ENCODE measurements at places on chromosomes 2 and 18. TPM values are rescaled to one million over a fixed set of nuclear protein-coding genes. Genes with fewer than 3 reads are reported as not detected.

Gene BMP10
- not detected for total RNA-seq

Gene PLA2R1
- total RNA-seq = 47.7 TPM

Gene MAPK4
- 0.28 TPM for total RNA-seq

DNA sequence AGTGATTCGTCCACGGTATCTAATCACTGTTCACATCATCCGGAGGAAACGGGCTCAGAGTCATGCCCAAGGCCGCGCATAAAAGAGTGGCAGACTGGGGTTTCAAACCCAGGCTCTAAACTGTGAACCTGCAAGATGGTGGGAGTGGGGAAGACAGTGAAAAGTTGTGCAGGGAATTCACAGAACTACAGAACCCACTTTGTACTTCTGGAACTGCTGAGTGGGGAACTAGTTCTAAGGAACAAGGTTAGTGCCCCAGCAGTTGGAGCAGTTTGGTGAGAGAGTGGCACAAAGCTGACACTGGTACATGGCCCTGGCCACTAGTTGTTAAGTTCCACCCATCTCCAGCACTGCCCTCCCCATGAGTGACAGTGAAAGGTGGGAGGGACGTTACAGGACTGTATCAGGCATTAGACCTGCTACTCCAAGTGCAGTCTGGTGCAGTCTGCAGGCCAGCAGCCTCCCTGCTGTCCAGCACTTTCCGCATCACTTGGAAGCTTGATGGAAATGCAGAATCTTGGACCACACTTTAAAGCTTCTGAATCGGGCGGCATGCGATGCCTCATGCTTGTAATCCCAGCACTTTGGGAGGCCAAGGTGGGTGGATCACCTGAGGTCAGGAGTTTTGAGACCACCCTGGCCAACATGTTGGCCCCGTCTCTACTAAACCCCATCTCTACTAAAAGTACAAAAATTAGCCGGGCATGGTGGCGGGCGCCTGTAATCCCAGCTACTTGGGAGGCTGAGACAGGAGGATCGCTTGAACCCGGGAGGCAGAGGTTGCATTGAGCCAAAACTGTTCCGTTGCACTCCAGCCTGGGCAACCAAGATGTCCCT, 47.3 kb downstream of the C2orf42 start:
- no peaks in the 10 kb centered on the region for H3K36me3 ChIP-seq
- peak overlapping the region; percentile 71 for H3K4me3 ChIP-seq
- H3K27me3 ChIP-seq = no peaks in the 10 kb centered on the region
- no peak for DNase-seq
- peak overlapping the region; percentile 99 for H3K27ac ChIP-seq

DNA sequence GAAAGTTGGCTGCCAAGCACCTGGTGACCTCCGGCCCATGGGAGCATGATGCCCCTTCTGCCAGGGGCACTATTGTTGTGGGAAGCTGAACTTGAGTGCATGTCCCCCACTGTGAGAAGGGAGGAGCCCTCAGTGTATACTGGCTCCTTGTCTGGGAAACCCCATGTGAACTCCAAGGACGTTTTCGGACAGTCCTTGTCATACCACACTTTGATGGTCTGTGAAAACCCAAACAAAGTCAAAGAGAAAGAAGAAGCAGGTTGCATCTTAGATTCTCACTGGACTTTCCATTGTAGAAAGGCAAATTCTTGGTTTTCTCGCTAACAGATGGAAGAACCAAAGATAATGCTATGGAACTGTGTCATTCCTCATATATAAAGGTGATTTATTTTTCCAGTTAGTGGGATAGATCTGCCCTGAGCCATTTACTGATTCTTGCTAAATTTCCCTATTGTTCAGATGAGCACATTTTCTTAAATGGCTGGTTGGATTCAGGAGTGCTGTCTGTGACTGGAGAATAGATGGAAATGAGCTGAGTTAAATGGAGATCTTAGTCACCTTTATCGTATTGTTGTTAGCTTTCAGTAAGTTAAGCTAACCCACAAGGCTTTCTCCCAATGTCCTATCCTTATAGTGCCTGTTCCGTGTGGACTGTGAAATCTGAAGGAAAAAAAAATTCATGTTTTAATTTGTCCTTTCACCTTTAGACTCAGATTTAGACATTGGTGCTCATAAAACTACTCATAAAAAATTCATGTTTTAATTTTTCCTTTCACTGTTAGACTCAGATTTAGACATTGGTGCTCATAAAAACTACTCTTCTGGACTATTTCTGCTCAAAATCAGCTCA, 166.6 kb downstream of the ACTR3 start:
- H3K36me3 ChIP-seq = no peaks in the 10 kb centered on the region
- no peak overlapping the region for H3K27ac ChIP-seq
- H3K27me3 ChIP-seq = peaks cover 34% of the 10 kb centered on the region
- H3K4me3 ChIP-seq = no peak overlapping the region

- H3K27me3 ChIP-seq = peaks cover 20% of the 10 kb centered on the region
- no peak overlapping the region for H3K4me3 ChIP-seq
- H3K27ac ChIP-seq = no peak overlapping the region
- no peak for DNase-seq
Measured at GRCh38 chr2:10863837-10864236, 47.9 kb upstream of the KCNF1 start.

GRCh38 chr2:138424436-138425140, 77.0 kb upstream of the SPOPL start:
- H3K36me3 ChIP-seq = peaks cover 4% of the 10 kb centered on the region
- H3K4me3 ChIP-seq = no peak overlapping the region
- no peaks in the 10 kb centered on the region for H3K27me3 ChIP-seq
- H3K4me1 ChIP-seq = peaks cover 11% of the 10 kb centered on the region

GRCh38 chr18:49757513-49758262, 55.6 kb downstream of the ACAA2 start:
- H3K27ac ChIP-seq = no peak overlapping the region
- H3K36me3 ChIP-seq = no peaks in the 10 kb centered on the region
- H3K27me3 ChIP-seq = peaks cover 2% of the 10 kb centered on the region
- no peak for DNase-seq
- H3K4me3 ChIP-seq = no peak overlapping the region
- H3K4me1 ChIP-seq = no peaks in the 10 kb centered on the region

GRCh38 chr18:8711736-8712135, 6.4 kb downstream of the MTCL1 start:
- DNase-seq = no peak
- H3K27ac ChIP-seq = peak overlapping the region; percentile 63
- H3K4me3 ChIP-seq = peak overlapping the region; percentile 33
- H3K36me3 ChIP-seq = peaks cover 2% of the 10 kb centered on the region
- peaks cover 54% of the 10 kb centered on the region for H3K4me1 ChIP-seq
- H3K27me3 ChIP-seq = no peaks in the 10 kb centered on the region

GRCh38 chr2:67729474-67729873, 332.3 kb downstream of the ETAA1 start:
- H3K27me3 ChIP-seq = peaks cover 6% of the 10 kb centered on the region
- DNase-seq = no peak
- no peaks in the 10 kb centered on the region for H3K36me3 ChIP-seq
- H3K4me1 ChIP-seq = no peaks in the 10 kb centered on the region
- H3K27ac ChIP-seq = no peak overlapping the region

GRCh38 chr2:67719351-67719750, 322.2 kb downstream of the ETAA1 start:
- H3K4me1 ChIP-seq = no peaks in the 10 kb centered on the region
- no peak overlapping the region for H3K4me3 ChIP-seq
- no peak overlapping the region for H3K27ac ChIP-seq
- DNase-seq = no peak

GRCh38 chr2:226721541-226721940, 78.1 kb downstream of the IRS1 start:
- no peak overlapping the region for H3K27ac ChIP-seq
- no peak overlapping the region for H3K4me3 ChIP-seq
- H3K36me3 ChIP-seq = peaks cover 2% of the 10 kb centered on the region
- no peaks in the 10 kb centered on the region for H3K27me3 ChIP-seq
- DNase-seq = no peak
- peaks cover 30% of the 10 kb centered on the region for H3K4me1 ChIP-seq

- peaks cover 2% of the 10 kb centered on the region for H3K36me3 ChIP-seq
- no peaks in the 10 kb centered on the region for H3K27me3 ChIP-seq
- H3K4me3 ChIP-seq = no peak overlapping the region
Measured at GRCh38 chr2:186459009-186459408, 27.1 kb upstream of the ZC3H15 start.

DNA sequence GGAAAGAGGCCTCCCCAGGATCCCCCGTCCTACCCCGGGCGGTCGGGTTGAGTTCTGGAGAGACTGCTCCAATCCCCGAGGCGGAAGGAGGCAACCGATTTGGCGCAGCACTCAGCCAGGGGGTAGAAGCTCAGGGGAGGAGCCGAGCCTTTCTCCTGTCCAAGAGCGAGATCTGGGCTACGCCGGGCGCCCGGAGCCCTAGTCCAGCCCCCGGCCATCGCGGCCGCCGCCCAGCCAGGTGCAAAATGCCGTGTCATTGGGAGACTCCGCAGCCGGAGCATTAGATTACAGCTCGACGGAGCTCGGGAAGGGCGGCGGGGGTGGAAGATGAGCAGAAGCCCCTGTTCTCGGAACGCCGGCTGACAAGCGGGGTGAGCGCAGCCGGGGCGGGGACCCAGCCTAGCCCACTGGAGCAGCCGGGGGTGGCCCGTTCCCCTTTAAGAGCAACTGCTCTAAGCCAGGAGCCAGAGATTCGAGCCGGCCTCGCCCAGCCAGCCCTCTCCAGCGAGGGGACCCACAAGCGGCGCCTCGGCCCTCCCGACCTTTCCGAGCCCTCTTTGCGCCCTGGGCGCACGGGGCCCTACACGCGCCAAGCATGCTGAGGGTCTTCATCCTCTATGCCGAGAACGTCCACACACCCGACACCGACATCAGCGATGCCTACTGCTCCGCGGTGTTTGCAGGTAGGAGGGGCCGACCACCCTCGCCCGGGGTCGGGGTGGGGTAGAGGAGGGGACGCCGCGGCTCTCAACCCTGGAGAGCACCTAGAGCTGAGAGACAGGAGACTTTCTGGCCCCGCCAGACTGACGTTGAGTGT, at the start of gene DYSF:
DYSF (plus strand) TSS at position 158 of the 817 bp plus-strand sequence.
- H3K27ac ChIP-seq = peak within 1 kb of the TSS; percentile 76
- H3K4me3 ChIP-seq = peak within 1 kb of the TSS; percentile 74
- no peaks in the 10 kb centered on the region for H3K27me3 ChIP-seq
- peaks cover 67% of the 10 kb centered on the region for H3K4me1 ChIP-seq
- H3K36me3 ChIP-seq = no peaks in the 10 kb centered on the region

GRCh38 chr2:24115057-24115456, 8.1 kb downstream of the PFN4 start:
- H3K4me3 ChIP-seq = no peak overlapping the region
- peaks cover 6% of the 10 kb centered on the region for H3K36me3 ChIP-seq
- H3K27ac ChIP-seq = no peak overlapping the region
- H3K4me1 ChIP-seq = peaks cover 32% of the 10 kb centered on the region
- no peak for DNase-seq
- no peaks in the 10 kb centered on the region for H3K27me3 ChIP-seq

- H3K4me3 ChIP-seq = no peak overlapping the region
- DNase-seq = no peak
- no peaks in the 10 kb centered on the region for H3K36me3 ChIP-seq
- no peak overlapping the region for H3K27ac ChIP-seq
Measured at GRCh38 chr2:166700079-166700478, 188.2 kb upstream of the XIRP2 start.

- H3K27ac ChIP-seq = no peak overlapping the region
- peaks cover 16% of the 10 kb centered on the region for H3K27me3 ChIP-seq
- no peak for DNase-seq
- no peaks in the 10 kb centered on the region for H3K36me3 ChIP-seq
- H3K4me1 ChIP-seq = no peaks in the 10 kb centered on the region
- no peak overlapping the region for H3K4me3 ChIP-seq
Measured at GRCh38 chr2:39845460-39846146, 66.5 kb upstream of the THUMPD2 start.

GRCh38 chr2:221077799-221078198, 494.3 kb downstream of the EPHA4 start:
- no peaks in the 10 kb centered on the region for H3K36me3 ChIP-seq
- H3K27me3 ChIP-seq = no peaks in the 10 kb centered on the region
- no peak overlapping the region for H3K27ac ChIP-seq
- no peak for DNase-seq
- peaks cover 25% of the 10 kb centered on the region for H3K4me1 ChIP-seq

DNA sequence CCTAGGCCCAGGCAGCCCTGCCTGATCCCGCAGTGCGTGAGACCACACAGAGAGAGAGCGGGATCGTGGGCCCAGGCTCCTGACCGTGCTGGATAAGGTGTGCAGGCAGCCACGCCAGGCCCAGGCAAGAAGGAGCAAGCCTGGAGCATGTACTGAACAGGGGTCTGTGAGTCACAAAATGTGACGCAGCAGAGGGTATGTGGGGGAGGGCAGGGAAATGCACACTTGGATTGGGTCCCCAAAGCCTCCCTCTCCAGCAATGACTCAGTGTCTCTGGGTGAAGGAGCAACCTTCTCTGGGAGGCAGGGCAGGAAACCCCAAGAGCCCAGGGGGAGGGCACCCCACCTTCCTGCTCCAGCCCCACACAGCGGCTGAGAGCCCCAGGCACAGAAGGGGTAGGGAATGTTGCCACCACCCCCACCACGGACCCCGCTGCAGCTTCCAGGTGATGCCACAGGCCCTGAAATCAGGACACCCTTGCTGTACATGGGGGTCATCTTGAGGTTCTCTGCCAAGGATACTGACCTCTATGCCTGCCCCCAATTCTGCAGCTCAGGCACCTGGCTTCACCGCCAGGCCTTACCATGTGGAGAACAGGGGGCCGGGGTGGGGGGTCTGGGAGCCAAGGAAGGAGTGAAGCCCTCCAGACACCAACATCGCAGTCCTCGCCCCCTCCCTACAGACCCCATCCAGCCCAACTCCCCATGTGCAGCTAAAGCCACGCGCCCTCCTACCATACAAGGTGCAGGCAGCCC, 1.3 kb upstream of the GPC1 start:
- peak; percentile 93 for DNase-seq
- H3K4me1 ChIP-seq = peaks cover 31% of the 10 kb centered on the region
- peak overlapping the region; percentile 79 for H3K4me3 ChIP-seq
- H3K27me3 ChIP-seq = no peaks in the 10 kb centered on the region

GRCh38 chr2:185919155-185919554, 180.6 kb downstream of the FSIP2 start:
- no peak overlapping the region for H3K4me3 ChIP-seq
- DNase-seq = no peak
- no peak overlapping the region for H3K27ac ChIP-seq

DNA sequence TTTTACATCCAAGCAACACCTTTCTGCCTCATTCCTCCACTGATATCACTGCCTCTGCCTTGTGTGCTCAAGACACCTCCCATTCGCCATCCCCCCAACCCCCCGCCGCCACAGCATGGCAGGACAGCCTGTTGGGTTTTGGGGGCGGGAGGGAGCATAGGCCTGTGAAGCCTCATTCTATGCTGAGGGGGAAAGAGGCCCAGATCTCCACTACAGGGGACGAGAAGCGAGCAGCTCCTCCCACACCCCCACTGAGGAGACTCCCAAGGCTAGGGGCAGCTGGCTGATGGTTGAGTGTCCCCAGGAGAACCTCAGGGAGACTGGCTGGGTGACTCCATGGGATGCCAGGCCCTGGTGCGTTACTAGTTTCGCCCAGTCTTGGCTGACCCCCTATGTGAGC, 214.3 kb upstream of the SIX2 start:
- H3K36me3 ChIP-seq = no peaks in the 10 kb centered on the region
- H3K4me1 ChIP-seq = peaks cover 19% of the 10 kb centered on the region
- DNase-seq = no peak
- no peak overlapping the region for H3K27ac ChIP-seq

All from chondrocyte (in vitro differentiated cells).